ENCODE measurements at places on chromosomes 2 and 18. TPM values are rescaled to one million over a fixed set of nuclear protein-coding genes. Genes with fewer than 3 reads are reported as not detected.

Gene GALR1
- total RNA-seq, result not detected

Gene PDCL3
- total RNA-seq, result 24.5 TPM

Gene EGR4
- total RNA-seq, result 0.07 TPM

Gene NPPC
- total RNA-seq, result not detected

Gene CNTNAP5
- total RNA-seq, result not detected
